Keratinocyte (primary cell): ENCODE measurements at places on chromosomes 7 and 10. TPM values are rescaled to one million over a fixed set of nuclear protein-coding genes. Genes with fewer than 3 reads are reported as not detected.

Gene TMEM225B
- polyA plus RNA-seq, result 0.18 to 0.26 TPM (median 0.23 TPM) in 3 replicates

Gene CHN2
- polyA plus RNA-seq, result 1.3 to 1.8 TPM (median 1.6 TPM) in 3 replicates

Gene KNDC1
- polyA plus RNA-seq, result 0.02 to 0.32 TPM (median 0.20 TPM) in 3 replicates

Gene PPP1R3C
- 3.2 to 8.9 TPM (median 7.3 TPM) in 3 replicates for polyA plus RNA-seq

Gene ODAD2
- polyA plus RNA-seq, result 0.01 to 0.02 TPM in 2 of 3 replicates, not detected in the other

Gene MYO3A
- polyA plus RNA-seq, result not detected in 3 replicates

Gene ADAM8
- 24.9 to 55.4 TPM (median 42.0 TPM) in 3 replicates for polyA plus RNA-seq

Gene CHRM2
- polyA plus RNA-seq, result not detected in 3 replicates

Gene NUTM2A
- polyA plus RNA-seq, result 0.13 to 0.63 TPM (median 0.22 TPM) in 3 replicates

Gene PLXDC2
- polyA plus RNA-seq, result 12.0 to 18.6 TPM (median 12.9 TPM) in 3 replicates

Gene SLC29A3
- 0.29 to 0.76 TPM (median 0.52 TPM) in 3 replicates for polyA plus RNA-seq

Gene HGF
- polyA plus RNA-seq, result not detected in 3 replicates

Gene SMKR1
- 0.23 to 0.81 TPM (median 0.76 TPM) in 3 replicates for polyA plus RNA-seq

Gene PTF1A
- not detected in 3 replicates for polyA plus RNA-seq

Gene HOXA6
- 0.52 to 0.72 TPM (median 0.54 TPM) in 3 replicates for polyA plus RNA-seq

Gene GAD2
- not detected in 3 replicates for polyA plus RNA-seq

Gene NRCAM
- 4.0 to 5.2 TPM (median 4.3 TPM) in 3 replicates for polyA plus RNA-seq

Gene PALS2
- 7.4 to 16.0 TPM (median 15.4 TPM) in 3 replicates for polyA plus RNA-seq

Gene PLEKHS1
- not detected in 3 replicates for polyA plus RNA-seq

Gene DNAJC12
- 0.31 to 0.45 TPM (median 0.31 TPM) in 3 replicates for polyA plus RNA-seq

Gene RARRES2
- not detected in 3 replicates for polyA plus RNA-seq

Gene PHKG1
- 0.18 to 0.49 TPM (median 0.25 TPM) in 3 replicates for polyA plus RNA-seq

Gene ATE1
- polyA plus RNA-seq, result 10.2 to 14.9 TPM (median 12.2 TPM) in 3 replicates

Gene WDR37
- 13.1 to 22.8 TPM (median 16.0 TPM) in 3 replicates for polyA plus RNA-seq

Gene EIF5AL1
- polyA plus RNA-seq, result 0.91 to 2.3 TPM (median 1.2 TPM) in 3 replicates

Gene TRPV5
- not detected in 3 replicates for polyA plus RNA-seq

Gene MBLAC1
- polyA plus RNA-seq, result 0.21 to 0.50 TPM (median 0.46 TPM) in 3 replicates

Gene SNX8
- 18.0 to 28.0 TPM (median 24.2 TPM) in 3 replicates for polyA plus RNA-seq

Gene CYP3A4
- polyA plus RNA-seq, result not detected in 3 replicates

Gene DNAJC1
- 16.0 to 35.7 TPM (median 24.8 TPM) in 3 replicates for polyA plus RNA-seq
